ENCODE measurements at places on chromosomes 7 and 10. TPM values are rescaled to one million over a fixed set of nuclear protein-coding genes. Genes with fewer than 3 reads are reported as not detected.
A peak's percentile ranks its signal among the peaks of the same experiment; 100 is the strongest.

- no peak for DNase-seq
- H3K36me3 ChIP-seq = no peaks in the 10 kb centered on the region
- no peak overlapping the region for H3K4me3 ChIP-seq
- H3K27me3 ChIP-seq = no peaks in the 10 kb centered on the region
- no peak overlapping the region for H3K27ac ChIP-seq
These were observed 45.1 kb upstream of the CDK14 start for GRCh38 chr7:90551036-90551435.

GRCh38 chr10:47303105-47303504 is 3.1 kb downstream of the GDF10 start:
- H3K4me3 ChIP-seq = no peak overlapping the region
- H3K4me1 ChIP-seq = peaks cover 13% of the 10 kb centered on the region
- no peaks in the 10 kb centered on the region for H3K27me3 ChIP-seq
- no peaks in the 10 kb centered on the region for H3K36me3 ChIP-seq
- no peak overlapping the region for H3K27ac ChIP-seq

LIPK gene
- not detected for total RNA-seq

- H3K27ac ChIP-seq = no peak overlapping the region
- no peaks in the 10 kb centered on the region for H3K4me1 ChIP-seq
- no peak for DNase-seq
- no peaks in the 10 kb centered on the region for H3K27me3 ChIP-seq
- no peak overlapping the region for H3K4me3 ChIP-seq
These were observed 207.1 kb upstream of the RHOBTB1 start for GRCh38 chr10:61151059-61151458.

- peak overlapping the region; percentile 11 for H3K27ac ChIP-seq
- H3K4me3 ChIP-seq = no peak overlapping the region
- DNase-seq = no peak
- no peaks in the 10 kb centered on the region for H3K27me3 ChIP-seq
- H3K4me1 ChIP-seq = peaks cover 57% of the 10 kb centered on the region
- H3K36me3 ChIP-seq = no peaks in the 10 kb centered on the region
These were observed 31.3 kb upstream of the TRIL start for GRCh38 chr7:28989211-28989980.

GRCh38 chr7:73811760-73812168 is 19.0 kb upstream of the CLDN4 start:
- no peak overlapping the region for H3K27ac ChIP-seq
- H3K27me3 ChIP-seq = no peaks in the 10 kb centered on the region
- H3K4me3 ChIP-seq = no peak overlapping the region
- peak; percentile 81 for DNase-seq
- H3K36me3 ChIP-seq = no peaks in the 10 kb centered on the region

GRCh38 chr7:34451923-34452322 is 206.1 kb upstream of the NPSR1 start:
- DNase-seq = no peak
- H3K36me3 ChIP-seq = no peaks in the 10 kb centered on the region
- no peak overlapping the region for H3K27ac ChIP-seq
- no peak overlapping the region for H3K4me3 ChIP-seq
- H3K4me1 ChIP-seq = no peaks in the 10 kb centered on the region

PAPOLB gene
- total RNA-seq = not detected

DNA sequence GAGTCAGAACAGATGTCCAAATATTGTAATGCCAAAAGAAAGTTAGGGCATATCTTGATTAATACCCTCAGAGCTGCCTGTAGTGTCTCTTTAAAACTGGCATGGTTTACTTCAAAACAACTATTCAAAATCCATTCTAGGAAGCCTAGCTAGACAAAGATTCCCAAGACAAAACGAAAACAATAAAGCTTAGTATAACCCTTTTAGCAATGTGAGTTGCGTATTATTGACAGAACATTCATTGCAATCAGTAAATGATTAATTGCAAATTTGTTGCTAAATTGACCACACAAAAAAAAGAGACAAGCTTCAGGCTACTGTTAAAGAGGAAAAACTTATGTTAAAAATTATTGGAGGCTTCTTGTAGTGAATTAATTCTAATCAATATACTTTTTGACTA is 406.9 kb downstream of the DGKB start:
- DNase-seq = no peak
- H3K4me3 ChIP-seq = no peak overlapping the region
- no peaks in the 10 kb centered on the region for H3K27me3 ChIP-seq
- H3K27ac ChIP-seq = no peak overlapping the region

DNA sequence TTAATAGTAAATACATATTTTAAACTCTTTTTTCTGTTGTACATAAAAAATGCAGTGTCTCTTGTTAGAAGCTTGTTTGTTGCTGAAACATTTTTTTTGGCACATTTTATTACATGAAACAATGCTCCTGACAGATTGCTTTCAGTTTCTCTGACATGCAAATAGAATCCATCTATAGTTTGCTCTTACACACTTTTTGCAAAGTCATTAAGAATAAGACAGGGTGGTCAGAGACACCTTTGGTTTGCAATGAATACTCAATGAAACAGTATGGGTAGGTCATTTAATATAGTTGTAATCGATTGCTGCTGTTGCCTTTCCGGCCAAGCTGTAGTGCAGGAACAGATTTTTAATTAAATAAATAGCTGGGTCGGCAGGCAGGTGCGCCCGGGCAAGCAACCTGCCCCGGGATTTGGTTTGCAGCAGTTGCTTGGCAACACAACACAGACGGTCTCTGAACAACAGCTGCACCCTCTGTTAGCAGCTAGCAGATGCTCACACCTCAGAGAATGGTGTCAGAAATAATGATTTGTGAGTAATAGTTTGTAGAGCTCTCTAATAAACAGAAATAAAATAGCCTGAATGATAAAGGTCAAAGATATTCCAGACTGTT is 115.7 kb upstream of the CACNA2D1 start:
- H3K4me3 ChIP-seq = no peak overlapping the region
- H3K27me3 ChIP-seq = no peaks in the 10 kb centered on the region
- no peaks in the 10 kb centered on the region for H3K4me1 ChIP-seq
- H3K27ac ChIP-seq = no peak overlapping the region

- no peak overlapping the region for H3K27ac ChIP-seq
- no peaks in the 10 kb centered on the region for H3K27me3 ChIP-seq
- no peak overlapping the region for H3K4me3 ChIP-seq
These were observed 86.2 kb upstream of the FZD8 start for GRCh38 chr10:35728341-35728740.

AUTS2 gene
- total RNA-seq = 53.0 TPM

GRCh38 chr10:86284355-86285105 is 82.1 kb downstream of the GRID1 start:
- H3K4me3 ChIP-seq = no peak overlapping the region
- H3K4me1 ChIP-seq = no peaks in the 10 kb centered on the region
- H3K27me3 ChIP-seq = no peaks in the 10 kb centered on the region
- peak; percentile 81 for DNase-seq

- no peak for DNase-seq
- H3K27me3 ChIP-seq = no peaks in the 10 kb centered on the region
- no peak overlapping the region for H3K4me3 ChIP-seq
- no peaks in the 10 kb centered on the region for H3K4me1 ChIP-seq
- no peak overlapping the region for H3K27ac ChIP-seq
These were observed 136.5 kb upstream of the ADARB2 start for GRCh38 chr10:1873661-1874315.

RPEL1 gene
- total RNA-seq = not detected

CUX1 gene
- total RNA-seq = 65.3 TPM

- no peak for DNase-seq
- H3K27ac ChIP-seq = no peak overlapping the region
- H3K4me3 ChIP-seq = no peak overlapping the region
These were observed 36.3 kb upstream of the DIP2C start for GRCh38 chr10:725786-726185.

GRCh38 chr10:47321521-47322195 is 596 bp upstream of the GDF2 start:
- H3K27ac ChIP-seq = no peak overlapping the region
- no peaks in the 10 kb centered on the region for H3K4me1 ChIP-seq

DNA sequence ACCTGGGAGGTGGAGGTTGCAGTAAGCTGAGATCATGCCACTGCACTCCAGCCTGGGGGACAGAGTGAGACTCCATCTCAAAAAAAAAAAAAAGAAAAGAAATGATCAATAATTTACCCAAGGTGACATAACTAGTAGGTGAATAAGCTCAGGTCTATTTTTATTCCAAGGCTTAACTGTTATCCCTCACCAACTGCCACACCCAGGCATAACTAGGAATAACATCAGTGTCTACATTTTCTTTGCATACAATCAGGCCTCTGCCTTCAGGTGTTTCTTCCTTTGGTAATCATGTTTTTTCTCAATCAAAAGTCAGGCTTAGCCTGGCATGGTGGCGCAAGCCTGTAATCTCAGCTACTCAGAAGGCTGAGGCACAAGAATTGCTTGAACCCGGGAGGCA is 26.6 kb downstream of the CPEB3 start:
- H3K27me3 ChIP-seq = no peaks in the 10 kb centered on the region
- H3K4me1 ChIP-seq = peaks cover 4% of the 10 kb centered on the region
- no peaks in the 10 kb centered on the region for H3K36me3 ChIP-seq
- no peak overlapping the region for H3K4me3 ChIP-seq
- H3K27ac ChIP-seq = no peak overlapping the region
- no peak for DNase-seq

DNA sequence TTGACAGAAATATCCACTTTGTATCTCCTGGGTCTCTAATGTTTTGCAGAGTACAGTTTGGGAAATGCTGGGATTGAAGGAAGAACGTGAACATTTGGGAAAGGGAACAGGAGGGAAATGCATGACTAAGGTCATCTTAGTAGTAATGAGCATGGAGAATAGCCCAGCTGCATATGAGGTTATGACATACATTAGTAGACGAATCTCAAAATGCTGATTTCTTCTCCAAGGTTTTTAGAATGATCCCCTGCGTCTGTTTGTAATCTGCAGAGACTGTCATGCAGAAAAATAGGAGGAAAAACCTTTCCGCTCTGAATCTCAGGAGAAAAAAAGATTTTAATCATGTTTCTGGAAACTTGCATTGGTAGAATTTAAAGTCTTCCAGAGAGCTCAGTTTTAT is 133.6 kb downstream of the PPP1R9A start:
- no peak for DNase-seq
- no peaks in the 10 kb centered on the region for H3K4me1 ChIP-seq
- H3K27ac ChIP-seq = no peak overlapping the region
- no peaks in the 10 kb centered on the region for H3K27me3 ChIP-seq

ENO4 gene
- not detected for total RNA-seq

DNA sequence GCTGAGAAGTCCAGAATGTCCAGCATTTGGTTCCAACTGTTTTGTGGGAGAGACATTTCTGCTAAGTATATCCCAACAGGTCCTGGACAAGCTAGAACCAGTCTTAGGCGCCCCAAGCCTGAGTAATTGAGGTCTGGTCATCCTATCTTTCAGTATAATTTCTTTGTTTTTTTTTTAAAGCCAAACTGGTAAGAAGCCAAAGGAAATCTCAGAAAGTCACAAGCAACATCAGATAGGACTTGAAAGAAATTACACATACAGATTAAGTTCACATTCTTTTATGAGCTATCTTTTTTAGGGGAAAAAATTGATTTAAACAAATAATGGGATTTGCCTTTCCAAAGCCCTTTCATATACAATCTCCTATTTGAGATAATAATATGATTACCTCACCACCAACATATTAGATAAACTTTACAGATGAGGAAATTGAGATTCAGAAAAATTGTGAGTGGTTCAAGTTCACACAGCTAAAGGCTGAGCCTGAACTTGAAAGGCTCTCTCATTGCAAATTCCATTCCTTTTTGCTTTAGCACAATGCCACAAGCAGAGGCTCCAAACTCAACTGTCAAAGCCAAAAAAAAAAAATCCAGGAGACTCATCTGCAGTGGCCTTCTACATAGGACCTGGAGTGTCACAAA is 15.0 kb downstream of the PDLIM1 start:
- peak; percentile 75 for DNase-seq
- H3K27ac ChIP-seq = peak overlapping the region; percentile 91
- H3K27me3 ChIP-seq = no peaks in the 10 kb centered on the region
- H3K36me3 ChIP-seq = no peaks in the 10 kb centered on the region

DNA sequence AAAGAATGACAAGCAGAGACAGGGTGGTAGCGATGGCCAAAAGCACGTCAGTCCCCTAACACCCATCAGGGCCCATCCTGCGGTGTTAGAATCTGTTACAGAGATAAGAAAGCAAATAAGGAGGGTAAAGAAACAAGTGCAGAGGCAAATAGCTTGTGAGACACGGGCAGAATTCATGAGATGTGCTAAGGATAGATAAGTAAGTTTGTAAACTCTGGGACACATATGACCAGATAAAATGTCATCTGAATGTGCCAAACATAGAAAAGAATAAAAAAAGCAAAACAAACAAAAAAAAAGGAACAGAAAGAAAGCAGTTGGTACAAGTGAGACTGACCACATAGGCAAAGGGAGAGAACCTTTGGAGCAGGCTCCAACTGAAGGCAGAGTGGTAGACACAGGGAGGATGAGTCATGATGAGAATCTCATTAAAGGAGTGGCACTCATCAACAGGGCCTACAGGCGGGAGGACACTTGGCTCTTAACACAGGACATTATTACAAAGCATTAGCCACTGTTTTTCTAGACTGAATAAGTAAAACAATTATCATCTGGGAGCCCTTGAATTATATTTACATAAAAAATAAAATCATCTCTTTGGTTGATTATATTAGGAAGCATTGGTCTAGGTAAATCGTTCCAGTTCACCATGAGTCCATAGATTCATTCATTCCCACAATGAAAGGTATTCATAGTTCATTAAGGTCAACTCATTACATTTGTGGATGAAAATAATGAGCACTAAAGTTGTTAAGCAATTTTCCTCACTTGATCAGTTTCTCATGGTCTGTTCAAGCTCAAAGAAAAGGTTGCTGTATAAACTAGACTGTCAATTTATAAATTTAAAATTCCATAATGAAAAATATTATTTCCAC is 21.5 kb upstream of the EPHB6 start:
- no peaks in the 10 kb centered on the region for H3K4me1 ChIP-seq
- no peak overlapping the region for H3K27ac ChIP-seq
- no peaks in the 10 kb centered on the region for H3K36me3 ChIP-seq
- no peaks in the 10 kb centered on the region for H3K27me3 ChIP-seq
- no peak overlapping the region for H3K4me3 ChIP-seq

DNA sequence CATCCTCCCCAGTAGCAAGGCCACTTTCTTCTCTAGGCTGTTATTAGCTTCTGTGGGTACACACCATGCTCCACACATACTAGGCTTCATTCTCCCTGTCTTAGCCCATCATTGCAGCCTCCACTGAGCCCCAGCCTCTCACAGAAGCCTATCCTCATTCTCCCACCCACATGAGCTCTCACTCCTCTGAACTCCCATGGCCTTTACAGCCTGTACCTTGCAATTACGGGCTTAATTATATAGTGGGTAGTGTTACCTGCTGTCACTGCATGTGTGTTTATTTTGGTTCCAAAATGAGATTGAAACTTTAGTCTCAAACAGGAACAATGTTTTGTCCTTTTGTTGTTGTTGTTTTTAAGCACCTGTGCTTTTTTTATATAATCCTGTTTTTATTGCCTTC is 460.0 kb downstream of the KCNMA1 start:
- H3K27me3 ChIP-seq = no peaks in the 10 kb centered on the region
- H3K27ac ChIP-seq = no peak overlapping the region
- H3K4me3 ChIP-seq = no peak overlapping the region
- peaks cover 8% of the 10 kb centered on the region for H3K4me1 ChIP-seq

RGR gene
- total RNA-seq = not detected

GSAP gene
- total RNA-seq = 13.0 TPM

DNA sequence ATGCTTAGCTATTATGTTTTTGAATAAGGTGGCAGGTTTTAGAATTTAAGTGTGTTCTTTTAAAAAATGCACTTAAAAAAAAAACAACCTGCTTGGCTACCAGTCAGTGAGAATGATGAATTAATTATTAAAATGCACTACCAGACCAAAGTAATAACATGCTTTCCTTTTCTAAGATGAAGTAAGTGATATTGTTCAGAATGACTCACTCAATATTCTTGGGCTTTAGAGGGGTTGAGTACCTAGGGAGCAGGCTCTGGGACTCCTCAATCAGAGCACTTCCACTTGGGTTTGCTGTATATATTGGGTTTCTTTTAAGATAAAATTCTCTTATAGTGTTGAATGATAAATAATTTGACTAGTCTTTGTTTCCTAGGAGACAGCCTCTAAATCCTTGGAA is 8.6 kb downstream of the STAM start:
- H3K27me3 ChIP-seq = no peaks in the 10 kb centered on the region
- DNase-seq = no peak
- H3K36me3 ChIP-seq = peaks cover 4% of the 10 kb centered on the region
